ENCODE measurements at places on chromosomes 16 and 17.

DNA sequence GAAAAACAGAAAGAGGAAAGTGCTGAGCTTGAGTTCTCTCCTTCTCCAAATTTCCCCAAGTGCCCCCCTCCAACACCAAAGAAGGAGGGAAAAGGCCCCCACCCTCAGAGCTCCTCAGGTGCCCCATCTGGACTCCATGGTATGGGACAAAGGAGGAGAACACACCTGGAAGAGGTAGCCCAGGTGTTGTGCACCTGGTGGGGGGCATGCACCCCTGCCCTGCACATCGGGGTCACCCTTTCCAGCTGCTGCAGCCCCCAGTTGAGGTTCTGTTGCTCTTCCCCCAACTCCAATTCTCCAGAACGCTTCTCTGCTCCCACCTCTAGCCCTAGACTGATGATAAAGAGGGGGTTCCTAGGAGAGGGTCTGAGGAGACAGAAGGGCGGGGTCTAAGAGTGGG lies 3.0 kb upstream of the COL1A1 start:
- DNase-seq = no peak

- DNase-seq = no peak
Observed at GRCh38 chr17:652314-652713, 62.3 kb downstream of the VPS53 start.

DNA sequence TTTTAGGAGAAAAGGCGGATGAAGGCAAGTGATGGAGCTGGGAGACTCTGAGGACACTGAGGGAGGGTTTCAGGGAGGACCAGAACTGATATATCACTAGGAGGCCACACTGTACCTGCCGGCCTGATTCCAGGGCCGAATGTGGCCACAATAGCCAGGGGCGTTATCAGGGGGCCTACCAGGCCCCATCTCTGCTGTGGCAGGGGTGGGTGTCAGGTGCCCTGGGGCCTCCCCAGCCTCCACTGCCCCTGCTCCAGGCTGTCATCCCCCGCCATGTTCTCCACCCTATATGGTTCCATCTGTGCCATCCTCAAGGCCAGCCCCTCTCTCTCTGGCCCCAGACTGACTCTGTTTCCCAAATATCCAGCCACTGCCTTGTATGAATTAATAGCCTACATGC lies 246.5 kb downstream of the GSG1L start:
- DNase-seq = no peak

DNA sequence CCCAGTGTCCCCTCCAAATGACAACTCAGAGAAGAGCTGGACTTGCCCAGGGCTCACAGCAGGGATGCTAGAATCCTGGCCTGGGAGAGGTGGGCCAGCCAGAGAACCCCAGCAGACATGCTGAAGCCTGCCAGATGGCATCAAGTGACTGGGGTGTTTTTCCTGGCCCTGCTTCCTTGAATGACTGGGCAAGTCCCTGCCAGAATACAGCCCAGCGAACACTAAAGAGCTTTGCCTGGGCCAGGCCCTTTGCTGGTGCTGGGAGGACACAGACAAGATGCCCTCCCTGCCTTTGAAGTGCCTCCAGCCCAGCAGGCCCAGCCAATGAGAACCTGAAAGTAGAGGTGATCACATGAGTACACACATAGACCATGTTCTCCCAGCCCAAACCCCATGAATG lies 11.5 kb downstream of the ZNF319 start:
- no peak for DNase-seq

GRCh38 chr17:45171338-45172231 lies 9.9 kb downstream of the HEXIM2 start:
- DNase-seq = no peak

DNA sequence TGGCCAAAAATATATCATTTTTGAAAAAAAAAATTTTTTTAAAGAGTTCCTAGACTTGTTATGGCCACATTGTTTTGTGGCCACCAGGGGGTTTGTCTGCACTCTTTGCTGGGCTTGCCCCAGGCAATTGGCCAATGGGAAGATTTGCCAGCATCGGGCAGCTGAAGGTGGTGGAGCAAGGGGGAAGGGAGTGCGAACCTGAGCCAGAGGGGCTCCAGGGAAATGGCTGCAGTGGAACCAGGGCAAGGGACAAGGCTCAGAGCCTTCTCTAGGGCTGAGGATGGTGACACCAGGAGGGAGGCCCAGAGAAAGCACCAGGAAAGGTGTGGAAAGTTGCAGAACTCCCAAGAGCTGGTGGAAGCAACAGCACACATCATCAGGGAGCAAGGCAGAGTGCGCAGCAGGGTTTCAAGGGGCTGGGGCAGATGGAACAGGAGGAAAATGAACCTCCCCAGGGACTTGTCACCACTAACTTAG lies 15.5 kb upstream of the CMIP start:
- DNase-seq = no peak

GRCh38 chr16:11413907-11414595 lies 68.8 kb downstream of the RMI2 start:
- no peak for DNase-seq

DNA sequence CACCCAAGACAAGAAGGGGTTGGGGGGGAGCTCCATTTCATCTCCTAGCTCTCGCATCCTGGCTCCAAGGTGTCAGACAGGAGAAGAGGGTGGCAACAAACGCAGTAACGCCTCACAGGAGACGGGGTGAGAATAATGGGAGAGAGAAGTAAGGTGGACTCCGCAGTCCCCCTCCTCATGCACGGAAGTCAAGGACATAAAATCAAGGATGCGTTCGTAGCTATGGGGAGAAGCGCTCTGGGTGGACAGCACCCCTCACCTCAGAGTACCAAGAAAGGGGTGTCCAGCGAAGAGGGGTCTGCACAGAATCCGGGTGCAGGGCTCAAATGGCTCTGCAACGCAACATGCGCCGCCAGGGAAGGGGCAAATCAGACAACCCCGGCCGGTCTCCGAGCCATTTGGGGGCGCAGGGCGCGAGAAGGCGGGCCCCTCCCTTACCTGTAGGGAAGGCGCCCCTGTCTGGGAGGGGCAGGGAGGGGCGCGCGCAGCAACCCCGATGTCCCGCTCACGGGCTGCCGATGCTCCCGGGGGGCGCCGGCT lies 555 bp downstream of the HDAC5 start:
- no peak for DNase-seq

DNA sequence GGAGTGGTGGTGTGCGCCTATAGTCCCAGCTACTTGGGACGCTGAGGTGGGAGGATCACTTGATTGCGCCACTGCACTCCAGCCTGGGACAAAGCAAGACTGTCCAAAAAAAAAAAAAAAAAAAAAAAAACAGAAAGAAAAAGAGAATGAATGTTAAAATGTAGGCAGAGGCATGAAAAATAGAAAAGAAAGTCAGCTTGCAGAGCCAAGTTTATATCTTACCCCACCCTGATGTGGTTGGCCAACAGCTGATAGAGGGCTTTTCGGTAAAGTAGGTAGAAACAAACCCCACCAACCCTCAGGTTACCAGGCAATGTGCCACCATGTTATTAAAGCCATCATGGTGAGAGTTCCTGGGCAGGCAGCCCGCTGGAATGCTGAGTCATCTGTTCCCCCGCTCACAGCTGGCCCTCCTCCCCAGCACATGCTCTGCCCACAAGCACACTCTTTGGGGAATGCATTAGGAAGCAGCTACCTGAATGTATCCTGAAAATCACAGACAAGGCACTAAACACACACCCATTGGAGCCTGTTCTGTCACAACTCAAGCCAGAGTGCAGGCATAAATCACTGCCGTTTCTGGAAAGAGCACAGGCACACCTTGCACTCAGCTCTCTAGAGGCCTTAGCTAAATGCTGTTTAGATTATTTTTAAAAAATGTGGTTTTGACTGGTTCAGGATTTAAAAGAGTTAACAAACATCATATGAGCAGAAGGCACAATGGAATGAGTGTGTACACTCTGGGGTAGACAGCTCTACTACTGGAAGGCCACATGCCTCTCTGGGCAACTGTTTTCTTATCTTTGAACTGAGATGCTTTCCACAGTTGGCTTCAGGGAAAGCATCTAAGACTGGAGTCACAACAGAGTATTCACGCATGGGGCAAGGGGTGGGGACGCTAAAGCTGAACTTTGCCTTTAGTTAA lies 128.5 kb downstream of the PARN start:
- peak; percentile 66 for DNase-seq

DNA sequence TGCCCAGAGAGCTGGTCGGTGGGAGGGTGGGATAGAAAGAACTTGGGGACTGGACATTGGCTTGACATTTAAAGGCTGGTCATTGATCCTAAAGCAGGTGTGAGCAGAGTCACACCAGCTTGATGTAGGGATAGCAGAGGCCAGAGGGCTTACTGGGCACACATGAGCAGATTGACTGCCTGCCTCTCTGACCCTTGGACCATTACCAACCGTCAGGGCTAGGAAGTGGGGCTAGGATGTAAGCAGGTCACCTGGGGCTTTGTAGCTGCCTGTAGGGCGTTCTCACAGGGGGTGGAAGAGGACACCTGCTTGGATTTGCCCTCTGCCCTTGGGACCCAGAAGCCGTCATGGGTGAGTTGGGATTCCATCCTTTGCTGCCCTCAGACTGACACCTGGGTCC lies 11.1 kb upstream of the SMPD3 start:
- DNase-seq = no peak

DNA sequence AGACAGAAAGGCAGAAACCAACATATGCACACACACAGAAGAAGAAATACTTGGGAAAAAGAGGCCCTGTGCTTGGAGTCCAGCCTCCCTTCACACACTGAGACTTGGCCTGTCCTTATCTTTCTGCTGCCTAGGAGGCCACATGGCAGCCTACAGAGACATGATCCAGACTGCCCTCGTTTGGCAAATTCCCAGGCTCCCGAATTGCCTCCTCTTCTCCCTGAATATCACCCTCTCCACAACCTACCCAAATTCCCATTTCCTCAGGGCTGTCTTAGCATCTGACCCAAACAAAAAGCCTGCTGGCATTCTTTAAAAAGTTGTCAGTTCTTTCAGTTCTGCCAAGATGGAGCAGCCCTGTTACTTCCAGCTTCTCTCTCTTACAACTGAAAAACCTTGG lies 59.8 kb downstream of the DNAH17 start:
- no peak for DNase-seq

GRCh38 chr16:9079430-9079812 lies 12.0 kb upstream of the HAPSTR1 start:
- no peak for DNase-seq

DNA sequence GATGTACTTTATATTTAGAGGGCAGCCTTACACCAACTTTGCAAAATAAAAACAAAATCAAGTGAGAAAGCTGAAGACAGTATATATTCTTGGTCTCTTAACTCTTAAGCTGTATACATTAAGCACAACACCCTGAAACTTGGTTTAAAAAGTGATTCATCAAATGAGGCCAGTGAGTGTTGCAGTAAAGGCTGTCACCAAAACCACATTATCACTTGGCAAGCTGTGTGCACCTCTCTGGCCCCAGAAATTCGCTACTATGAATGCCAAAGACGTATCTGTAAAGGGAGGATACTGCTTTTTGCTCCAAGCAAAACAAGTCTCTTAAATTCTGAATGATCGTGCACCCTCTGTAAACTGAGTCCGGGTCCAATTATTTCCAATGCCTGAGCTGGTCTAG lies 163.9 kb downstream of the ZFHX3 start:
- DNase-seq = no peak

DNA sequence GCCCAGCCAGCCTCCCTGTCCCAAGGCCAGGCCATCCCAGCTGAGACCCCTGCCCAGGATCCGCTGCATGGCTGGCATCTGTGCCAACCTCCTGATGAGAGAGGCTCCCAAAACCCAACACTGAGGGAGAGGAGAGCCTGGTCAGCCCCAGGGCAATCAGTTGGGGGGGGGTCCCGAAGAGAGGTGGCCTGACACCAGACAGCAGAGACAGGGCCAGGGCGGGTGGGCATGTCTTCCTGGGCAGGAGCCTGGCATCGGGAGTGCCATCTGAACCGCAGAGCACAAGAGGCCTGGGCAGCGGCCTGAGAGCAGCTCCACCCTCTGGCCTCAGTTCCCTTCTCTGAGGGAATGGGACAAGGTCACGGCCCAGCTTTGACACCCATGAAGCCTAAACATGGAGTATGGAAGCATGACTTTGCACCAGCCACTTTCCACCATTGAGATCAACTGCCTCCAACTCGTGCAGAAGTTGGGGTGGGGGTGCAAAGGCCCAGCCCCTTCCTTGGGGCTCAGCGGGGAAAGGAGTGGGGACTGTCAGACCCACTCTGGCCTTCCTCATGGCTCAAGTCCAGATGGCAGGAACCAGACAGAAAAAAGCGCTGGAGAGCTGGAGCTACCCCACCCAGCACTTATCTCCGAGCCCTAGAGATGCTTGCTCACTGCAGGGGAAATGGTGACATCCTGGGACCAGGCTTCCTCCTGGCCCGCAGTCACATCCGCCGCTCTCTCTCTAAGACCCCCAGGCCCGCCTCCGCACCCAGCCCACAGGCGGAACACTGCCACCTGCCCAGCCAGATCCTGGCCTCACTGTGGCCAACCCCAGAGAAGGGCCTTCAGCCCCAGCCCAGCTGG lies 9.7 kb downstream of the RHBDF2 start:
- DNase-seq = no peak

DNA sequence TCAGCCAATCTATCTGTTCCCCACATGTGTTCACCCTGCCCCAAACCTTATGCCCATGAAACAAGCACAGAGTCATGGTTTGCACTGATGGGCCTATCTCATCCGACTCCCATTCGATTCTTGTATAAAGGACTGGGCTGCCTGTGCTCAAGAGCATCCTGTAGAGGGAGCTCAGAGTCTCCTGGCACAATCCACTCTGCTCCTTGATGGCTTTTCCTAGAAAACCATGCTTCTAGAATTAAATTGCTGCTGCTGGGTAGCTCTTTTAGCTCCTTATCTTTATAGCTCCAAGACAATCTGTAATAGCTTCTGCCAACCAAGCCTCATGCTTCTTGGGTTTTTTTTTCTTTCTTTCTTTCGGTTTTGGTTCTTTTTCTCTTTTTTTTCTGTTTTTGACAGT lies 9.7 kb downstream of the ZNF19 start:
- peak; percentile 20 for DNase-seq

DNA sequence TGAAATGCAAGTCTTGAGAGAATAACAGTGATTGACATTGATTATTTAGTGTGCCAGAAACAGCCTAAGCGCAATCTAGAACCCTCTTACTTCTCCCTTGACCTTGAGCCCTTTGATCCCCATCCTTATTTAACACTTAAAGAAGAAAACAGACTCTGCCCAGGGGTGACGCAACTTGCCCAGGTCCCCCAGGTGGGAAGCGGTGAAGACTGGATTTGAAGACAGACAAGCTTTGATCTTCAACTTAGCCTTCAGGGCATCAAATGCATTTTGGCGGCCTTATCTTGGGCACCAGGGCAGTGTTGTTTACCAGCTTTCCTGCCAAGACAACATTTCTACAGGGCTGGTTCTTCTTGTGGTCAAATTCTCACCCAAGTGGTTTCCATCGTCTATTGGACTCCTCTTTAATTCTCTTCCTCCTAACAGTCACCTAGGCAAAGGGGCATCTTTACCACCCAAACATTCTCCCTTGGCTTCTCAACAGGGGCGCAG lies 8.9 kb upstream of the CIITA start:
- no peak for DNase-seq

DNA sequence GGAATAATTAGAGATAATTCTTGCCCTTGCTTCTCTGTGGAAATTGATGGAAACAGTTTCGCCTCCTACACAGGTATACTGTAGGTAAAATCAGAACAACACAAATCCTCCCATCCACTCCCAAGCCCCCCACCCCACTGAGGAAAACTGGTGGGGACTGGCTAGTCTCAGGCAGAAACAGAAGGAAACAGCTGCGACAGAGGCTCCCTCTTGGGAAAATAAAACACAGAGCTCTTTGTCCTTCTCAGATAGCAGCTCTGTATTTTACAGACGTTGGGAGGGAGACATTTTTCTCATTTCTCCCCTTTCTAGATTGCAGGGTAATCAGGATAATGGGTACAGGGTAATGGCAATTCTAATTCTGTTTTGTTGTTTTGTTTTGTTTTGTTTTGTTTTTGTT lies 1.1 kb downstream of the SLFN13 start:
- no peak for DNase-seq

- no peak for DNase-seq
Observed at GRCh38 chr16:22192261-22193062, 13.6 kb upstream of the EEF2K start.

GRCh38 chr17:29837531-29837930 lies 92.5 kb downstream of the SSH2 start:
- no peak for DNase-seq
